Osteoblast (primary cell): ENCODE measurements at places on chromosomes 12 and 14. TPM values are rescaled to one million over a fixed set of nuclear protein-coding genes. Genes with fewer than 3 reads are reported as not detected.

The TMEM229B gene
- total RNA-seq: 5.8 and 8.3 TPM in 2 replicates

The HELB gene
- 2.2 and 3.2 TPM in 2 replicates for total RNA-seq

The OR6C6 gene
- not detected in 2 replicates for total RNA-seq

The A2M gene
- total RNA-seq: 2.2 and 2.9 TPM in 2 replicates

The IL22 gene
- total RNA-seq: not detected in 2 replicates
